GM10248 (cell line): ENCODE measurements at places on chromosomes 4 and X.
A peak's percentile ranks its signal among the peaks of the same experiment; 100 is the strongest.

DNA sequence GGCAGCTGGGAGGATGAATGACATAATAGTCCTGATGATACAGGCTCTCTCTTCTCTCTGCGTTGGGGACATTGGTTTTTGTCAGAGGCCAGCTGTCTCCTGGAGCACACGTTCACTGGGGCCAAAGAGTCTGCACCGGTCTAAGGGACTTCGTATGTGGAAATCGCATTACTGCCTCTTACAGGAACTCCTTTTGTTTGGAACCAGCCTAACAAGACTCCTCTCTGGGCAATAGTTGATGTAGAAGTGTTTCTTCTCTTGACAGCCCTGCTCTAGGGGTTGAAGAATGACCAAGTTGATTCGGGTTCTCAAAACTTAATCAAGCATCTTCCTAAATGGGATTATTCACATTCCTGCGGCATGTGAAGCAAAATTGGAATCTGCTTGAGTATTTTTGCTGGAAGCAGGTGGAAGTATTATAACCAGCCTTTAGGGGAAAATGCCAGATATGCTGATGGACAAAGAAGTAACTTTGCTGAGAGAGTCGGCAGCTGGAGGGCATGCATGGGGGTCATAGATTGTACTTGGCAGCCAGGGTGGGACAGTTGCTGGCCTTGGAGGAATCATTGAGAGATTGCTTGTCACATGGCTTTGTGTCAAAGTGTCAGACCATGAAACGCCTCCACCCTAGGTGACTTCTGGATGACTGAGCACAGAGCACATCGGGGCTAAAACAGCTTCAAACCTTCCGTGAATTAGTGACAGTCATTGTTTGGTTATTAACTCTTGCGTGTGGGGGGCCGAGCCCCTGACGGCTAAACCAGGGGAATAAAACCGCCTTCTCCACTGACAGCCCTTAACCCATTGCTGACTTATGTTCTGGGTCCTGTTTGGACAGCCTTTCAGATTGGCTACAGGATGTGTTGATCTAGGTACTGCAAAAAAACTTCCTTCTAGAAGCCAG lies 34.4 kb upstream of the SLC34A2 start:
- DNase-seq = no peak

- no peak for DNase-seq
Observed at GRCh38 chr4:121951521-121952110, at the start of gene TRPC3. TRPC3 (minus strand) TSS chr4:121952060; CDS start chr4:121951680, 380 bp downstream.

GRCh38 chr4:36067116-36067515 lies 177.2 kb downstream of the ARAP2 start:
- no peak for DNase-seq

DNA sequence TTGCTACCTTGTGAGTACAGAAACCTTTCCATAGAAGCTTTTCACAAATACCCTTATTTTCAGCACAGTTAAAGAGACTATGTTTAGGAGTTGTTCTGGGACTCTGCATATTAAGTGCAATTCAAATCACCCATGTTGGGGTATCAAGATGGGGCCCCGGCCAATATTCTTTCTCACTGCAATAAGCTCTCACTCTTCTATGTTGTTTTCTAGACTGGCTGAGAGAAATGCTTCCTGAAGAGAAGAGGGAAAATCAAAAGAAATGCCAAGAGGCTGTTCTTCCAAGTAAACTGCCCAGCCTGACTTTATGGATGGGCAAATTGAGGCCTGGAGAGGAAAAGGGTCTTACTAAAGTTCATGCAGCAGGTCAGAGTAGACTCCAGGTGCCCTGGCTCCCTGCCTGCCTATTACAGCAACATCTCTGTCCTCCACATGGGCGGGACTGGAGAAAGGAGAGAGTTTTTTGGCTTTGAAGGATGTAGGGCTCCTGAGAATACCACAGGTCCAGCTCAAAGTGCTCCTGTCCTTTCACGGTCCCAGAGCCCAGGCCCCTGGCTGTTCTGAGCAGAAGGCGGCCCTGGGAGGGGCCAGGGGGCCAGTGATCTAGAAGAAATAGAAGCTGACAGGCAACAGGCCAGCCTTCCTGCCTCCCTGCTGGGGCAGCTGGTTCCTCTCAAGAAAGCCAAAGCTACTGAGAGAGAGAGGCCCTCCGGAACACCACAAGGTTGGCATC lies 745 bp upstream of the IQSEC2 start:
- DNase-seq = no peak

GRCh38 chrX:145821291-145821897 lies 3.8 kb downstream of the SLITRK2 start:
- DNase-seq = peak; percentile 5

DNA sequence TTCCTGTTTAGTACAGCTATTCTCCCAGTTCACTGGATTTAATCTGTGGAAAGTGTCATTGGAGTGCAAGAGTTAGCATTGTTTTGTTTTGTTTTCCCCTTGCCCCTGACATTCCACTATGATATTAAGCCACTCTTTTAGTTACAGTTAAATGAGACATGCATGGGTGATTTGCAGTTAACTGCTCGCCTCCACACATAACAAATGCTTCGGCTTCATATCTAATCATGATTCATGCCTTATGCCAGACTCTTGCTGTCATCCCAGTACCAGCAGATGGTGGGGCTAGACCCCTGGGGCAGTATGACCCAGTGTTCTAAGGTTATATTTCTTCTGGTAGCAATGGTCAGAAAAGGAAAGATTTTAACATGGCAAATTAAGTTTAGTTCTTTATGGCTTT lies 80.1 kb downstream of the RAP1GDS1 start:
- no peak for DNase-seq

DNA sequence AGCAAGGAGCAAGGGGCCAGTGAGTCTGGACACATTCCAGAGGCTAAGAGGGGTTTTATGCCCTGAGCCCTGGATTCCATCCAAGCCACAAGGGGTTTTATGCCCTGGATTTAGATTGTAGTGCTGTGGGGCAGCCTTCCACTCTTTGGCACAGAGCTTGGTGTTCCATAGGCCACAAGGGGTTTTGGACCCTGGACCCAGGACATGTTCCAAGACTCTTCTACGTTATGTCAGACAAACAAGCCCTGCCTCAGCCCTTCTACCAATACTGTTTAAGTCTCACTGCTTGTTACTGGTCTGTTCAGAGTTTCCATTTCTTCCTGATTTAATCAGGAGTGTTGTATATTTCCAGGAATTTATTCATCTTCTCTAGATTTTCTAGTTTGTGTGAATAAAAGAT lies 12.8 kb upstream of the SCARB2 start:
- DNase-seq = no peak

DNA sequence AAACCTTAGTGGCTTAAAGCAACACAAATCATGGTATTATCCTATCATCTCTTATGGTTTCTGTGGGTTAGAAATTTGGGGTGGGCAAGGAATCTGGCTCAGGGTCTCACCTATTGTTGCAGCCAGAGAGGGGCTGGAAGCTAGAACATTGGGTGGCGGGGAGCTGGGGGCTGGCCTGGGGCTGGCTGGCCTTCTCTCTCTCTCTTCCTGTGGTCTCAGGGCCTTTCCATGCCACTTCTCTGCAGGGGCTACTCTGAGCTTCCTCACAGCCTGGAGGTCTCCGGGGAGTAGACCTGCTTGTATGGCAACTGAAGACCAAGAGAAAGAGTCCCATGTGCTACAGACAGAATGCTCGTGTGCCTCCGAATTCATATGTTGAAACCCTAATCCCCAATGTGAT lies 10.7 kb upstream of the XPNPEP2 start:
- no peak for DNase-seq

GRCh38 chr4:137923494-137923893 lies 318.7 kb downstream of the SLC7A11 start:
- no peak for DNase-seq

DNA sequence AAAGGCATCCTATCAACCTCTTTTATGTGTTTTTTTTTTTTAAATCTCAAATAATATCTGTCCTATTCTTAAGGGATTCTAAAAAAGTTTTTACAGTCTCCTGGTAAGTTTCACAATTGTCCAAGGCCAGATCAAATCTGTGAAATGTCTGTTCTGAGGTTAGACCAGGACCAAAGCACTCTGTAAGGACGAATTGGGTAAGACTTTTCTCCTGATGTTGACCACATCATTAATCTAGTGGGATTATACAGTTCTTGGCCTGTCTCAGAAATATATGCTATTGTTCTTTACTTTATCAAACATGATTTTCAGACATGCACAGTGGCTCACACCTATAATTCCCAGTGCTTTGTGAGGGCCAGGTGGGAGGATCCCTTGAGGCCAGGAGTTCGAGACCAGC lies 45.8 kb upstream of the TMEM131L start:
- DNase-seq = no peak

DNA sequence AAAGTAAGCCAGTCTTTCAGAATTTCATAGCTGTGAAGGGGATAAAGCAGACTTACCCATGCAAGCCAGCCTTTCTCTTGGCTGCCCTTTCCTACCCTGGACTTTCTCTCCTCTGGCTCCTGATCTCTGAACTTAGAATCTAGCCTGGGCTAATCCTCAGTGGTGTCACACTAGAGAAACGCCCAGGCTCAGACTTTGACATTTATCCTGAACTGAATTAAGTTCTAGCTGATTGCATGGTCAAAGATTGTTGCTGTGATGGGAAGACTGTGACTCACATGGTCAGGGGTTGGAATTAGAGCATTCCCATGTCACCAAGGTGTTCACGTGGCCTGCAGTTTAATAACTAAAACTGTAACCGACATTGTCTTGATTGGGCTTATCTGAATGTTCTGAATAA lies 469.5 kb upstream of the FAT1 start:
- no peak for DNase-seq

DNA sequence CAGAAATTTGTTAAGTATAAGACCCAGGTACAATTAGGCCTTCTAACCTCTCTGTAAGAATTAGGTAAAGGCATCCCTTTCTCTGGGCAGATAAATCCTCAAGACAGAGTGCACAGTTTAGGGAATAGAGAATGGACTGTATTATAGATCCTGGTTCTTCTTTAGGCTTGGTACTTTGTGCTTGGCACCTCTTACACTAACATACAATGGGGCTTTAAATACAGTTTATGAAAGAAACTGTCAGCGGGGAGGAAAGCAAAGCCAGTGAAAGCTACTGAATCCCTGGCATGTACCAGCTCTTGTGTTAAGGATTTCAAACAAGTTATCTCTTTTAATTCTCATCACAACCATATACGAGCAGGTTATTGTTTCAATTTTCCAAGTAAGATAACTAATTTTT lies 1350.0 kb downstream of the ADGRL3 start:
- DNase-seq = no peak

DNA sequence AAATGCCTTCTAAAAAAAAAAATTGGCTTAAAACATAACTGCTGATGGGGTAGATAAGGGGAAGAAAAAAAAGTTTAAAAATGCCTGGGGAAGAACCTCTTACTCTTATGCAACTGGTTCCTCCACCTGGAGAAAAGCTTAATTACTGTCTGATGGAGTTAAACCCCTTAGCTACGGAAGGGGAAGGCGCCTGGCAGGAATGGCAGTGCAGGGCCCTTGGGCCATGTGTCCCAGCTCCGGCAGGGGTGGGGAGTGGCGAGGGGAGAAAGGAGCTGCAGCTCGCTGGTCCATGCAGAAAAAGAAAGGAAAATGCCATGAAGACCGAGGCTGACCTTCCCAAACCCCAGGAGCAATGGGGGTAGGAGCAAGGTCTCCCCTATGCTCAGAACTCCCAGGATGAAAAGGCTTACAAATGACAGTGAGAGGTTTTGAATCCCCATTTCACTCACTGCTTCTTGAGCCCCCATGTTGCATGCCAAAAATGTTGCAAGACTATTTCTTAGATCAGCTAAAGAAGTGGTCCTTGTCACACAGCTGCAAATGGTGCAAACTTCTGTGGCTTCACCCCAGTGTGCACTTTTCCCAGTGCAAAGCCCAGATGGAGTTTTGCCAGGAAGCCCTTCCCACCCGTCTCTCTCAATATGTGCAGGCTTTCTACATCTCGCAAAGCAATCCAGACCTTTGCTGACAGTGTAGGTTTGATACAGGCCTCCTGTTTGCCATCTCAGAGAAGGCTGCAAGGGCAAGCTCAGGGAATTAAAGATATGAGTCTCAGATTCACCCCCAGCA lies 204.8 kb upstream of the CT83 start:
- DNase-seq = no peak

DNA sequence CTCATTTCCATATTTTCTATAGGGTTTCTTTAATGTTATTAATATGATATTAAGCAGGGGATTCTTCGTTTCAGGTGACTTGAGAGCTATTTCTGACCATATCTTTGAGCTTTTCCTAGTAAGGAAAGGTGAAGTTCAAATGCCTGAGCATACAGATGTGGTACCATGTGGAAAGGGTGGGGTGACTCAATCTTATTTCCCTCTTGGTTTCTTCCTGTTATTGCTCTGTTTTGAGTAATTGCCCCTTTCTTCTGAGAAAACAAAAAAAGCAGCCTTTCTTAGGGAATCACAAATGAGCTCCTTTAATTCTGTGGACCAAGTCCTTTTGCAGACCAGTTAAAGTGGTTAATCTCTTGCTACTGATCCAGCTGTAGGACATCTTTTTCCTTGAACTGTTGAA lies 41.0 kb upstream of the AGA start:
- no peak for DNase-seq

GRCh38 chr4:121380776-121381462 lies at the start of gene QRFPR:
QRFPR (minus strand) TSS chr4:121381018; CDS start chr4:121380647, 371 bp downstream.
- no peak for DNase-seq

GRCh38 chrX:154452823-154453222 lies 5.3 kb upstream of the PLXNA3 start:
- no peak for DNase-seq

- no peak for DNase-seq
Observed at GRCh38 chr4:151167561-151167960, 68.1 kb downstream of the RPS3A start.

- peak; percentile 13 for DNase-seq
Observed at GRCh38 chrX:138745196-138745595, 33.7 kb upstream of the FGF13 start.

GRCh38 chr4:107989162-107989536 lies 540 bp upstream of the HADH start:
- no peak for DNase-seq

DNA sequence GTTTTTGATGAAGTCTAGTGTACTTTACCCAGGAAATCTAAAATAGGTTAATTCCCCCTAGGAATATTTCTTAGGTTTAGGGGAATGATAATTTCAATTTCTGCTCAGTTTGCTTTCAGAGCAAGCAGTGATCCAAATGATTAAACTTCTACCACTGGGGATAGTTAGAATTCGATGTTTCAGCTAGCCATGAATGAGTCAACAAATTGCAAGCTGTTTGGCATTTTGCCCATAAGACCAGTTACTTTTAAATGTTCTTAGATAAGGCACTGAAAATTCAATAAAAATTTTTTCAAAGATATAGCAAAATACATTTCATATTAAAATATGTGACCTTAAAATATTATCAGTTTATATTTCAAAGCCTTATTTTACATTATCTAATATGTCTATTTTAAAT lies 993.6 kb downstream of the ARAP2 start:
- DNase-seq = no peak

GRCh38 chrX:129984111-129984958 lies 1.9 kb downstream of the BCORL1 start:
- peak; percentile 58 for DNase-seq

DNA sequence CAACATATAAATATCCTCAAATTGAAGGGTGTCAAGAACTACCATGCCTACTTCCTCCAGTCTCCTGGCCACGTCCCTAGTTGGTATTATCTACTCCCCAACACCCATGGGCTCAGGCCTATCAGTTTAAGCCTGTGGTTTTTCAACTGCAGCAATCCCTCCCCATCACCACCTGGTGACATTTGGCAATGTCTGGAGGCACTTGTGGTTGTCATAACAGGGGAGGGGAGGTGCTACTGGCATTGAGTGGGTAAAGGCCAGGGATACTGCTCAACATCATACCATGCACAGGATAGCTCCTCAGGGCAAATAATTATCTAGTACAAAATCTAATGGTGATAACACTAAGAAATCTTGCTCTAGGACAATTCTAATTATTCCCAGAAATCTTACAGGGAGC lies 95.3 kb downstream of the COMMD8 start:
- DNase-seq = no peak

- DNase-seq = peak; percentile 26
Observed at GRCh38 chr4:121462660-121463261, 81.9 kb upstream of the QRFPR start.

- DNase-seq = no peak
Observed at GRCh38 chrX:30910124-30910860, 21.2 kb upstream of the TAB3 start.
